Activated naive CD4-positive, alpha-beta T cell treated with anti-CD3 and anti-CD28 coated beads, Interleukin-2, amount 50 U/mL, for 72 hours (primary cell): ENCODE measurements at places on chromosomes 5 and 9. TPM values are rescaled to one million over a fixed set of nuclear protein-coding genes. Genes with fewer than 3 reads are reported as not detected.

DNA sequence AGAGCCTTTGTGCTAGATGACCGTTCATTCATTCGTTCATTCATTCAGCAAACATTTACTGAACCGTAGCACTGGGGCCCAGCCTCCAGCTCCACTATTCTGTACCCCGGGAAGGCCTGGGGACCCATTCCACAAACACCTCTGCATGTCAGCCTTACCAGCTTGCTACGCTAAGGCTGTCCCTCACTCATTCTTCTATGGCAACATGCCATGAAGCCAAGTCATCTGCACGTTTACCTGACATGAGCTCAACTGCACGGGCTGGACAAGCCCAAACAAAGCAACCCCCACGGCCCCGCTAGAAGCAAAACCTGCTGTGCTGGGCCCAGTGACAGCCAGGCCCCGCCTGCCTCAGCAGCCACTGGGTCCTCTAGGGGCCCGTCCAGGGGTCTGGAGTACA, 6.0 kb downstream of the CEL start:
- no peak for DNase-seq

- DNase-seq = no peak
Observed at GRCh38 chr9:76116913-76117312, 226.4 kb downstream of the PCSK5 start.

The TPD52L3 gene
- not detected for total RNA-seq

DNA sequence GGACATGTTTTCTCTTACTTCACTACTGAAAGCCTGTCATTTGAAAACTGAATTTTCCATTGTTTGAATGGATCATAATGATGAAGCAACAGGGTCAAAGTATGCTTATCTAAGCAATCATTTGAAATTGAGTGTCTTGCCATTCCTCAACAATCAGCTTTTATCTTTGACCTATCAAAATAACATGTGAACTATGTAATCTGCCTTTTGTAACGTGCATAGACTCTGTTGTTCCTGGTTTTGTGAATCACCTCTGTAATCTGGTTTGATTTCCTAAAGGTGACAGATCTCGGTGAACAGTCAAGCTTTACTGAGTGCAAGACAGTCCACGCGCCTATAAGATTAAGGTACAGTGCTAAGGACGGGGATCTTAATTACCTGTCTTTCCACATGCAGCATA, 3.3 kb downstream of the MEF2C start:
- no peak for DNase-seq

The DAB2IP gene
- total RNA-seq = 0.18 TPM

The FCHSD1 gene
- total RNA-seq = 62.9 TPM
